ENCODE measurements at places on chromosomes 3 and 15.
A peak's percentile ranks its signal among the peaks of the same experiment; 100 is the strongest.

- no peak for DNase-seq
Measured at GRCh38 chr3:38088126-38089078, 48.5 kb downstream of the ACAA1 start.

DNA sequence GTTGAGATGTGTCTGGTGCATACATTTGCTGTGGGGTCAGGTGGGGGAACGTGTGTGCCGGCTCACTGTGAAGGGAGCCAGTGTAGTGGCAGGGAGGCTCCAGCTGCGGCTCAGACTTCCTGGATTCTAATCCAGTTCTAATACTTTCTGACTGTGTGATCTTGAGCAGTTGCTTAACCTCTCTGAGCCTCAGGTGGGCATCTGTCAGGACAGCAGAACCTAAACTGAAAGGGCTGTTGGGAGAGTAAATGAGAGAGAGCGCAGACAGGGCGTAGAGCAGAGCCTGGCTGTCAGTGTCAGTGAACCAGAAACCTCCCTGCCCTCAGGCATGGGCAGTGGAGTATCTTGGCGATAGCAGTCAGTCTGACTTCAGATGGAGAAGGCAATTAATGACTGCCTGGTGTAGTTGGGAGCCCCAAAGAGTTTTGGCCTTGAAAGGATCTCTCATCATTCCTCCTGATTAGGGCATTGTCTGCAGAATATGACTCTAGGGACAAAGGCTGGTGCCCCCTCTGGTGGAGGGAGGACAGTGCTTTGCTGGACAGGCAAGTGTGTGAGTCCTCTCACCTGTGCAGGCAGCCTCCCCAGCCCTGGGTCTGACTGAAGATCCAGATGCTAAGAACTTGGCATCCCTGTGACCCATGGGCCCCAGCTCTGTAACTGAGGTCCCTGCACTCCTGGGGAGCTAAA lies 9.6 kb downstream of the KBTBD13 start:
- no peak for DNase-seq

- peak; percentile 21 for DNase-seq
Measured at GRCh38 chr3:172276103-172276502, 172.2 kb downstream of the GHSR start.

- no peak for DNase-seq
Measured at GRCh38 chr15:47409600-47409999, 307.7 kb upstream of the SEMA6D start.

- DNase-seq: no peak
Measured at GRCh38 chr3:58049143-58049785, 41.0 kb downstream of the FLNB start.

GRCh38 chr3:179743913-179744312 lies 91.1 kb downstream of the USP13 start:
- DNase-seq: no peak

GRCh38 chr15:66617137-66618090 lies 51.6 kb upstream of the LCTL start:
- no peak for DNase-seq

GRCh38 chr3:57556459-57557084 lies 498 bp downstream of the PDE12 start:
- DNase-seq: peak; percentile 44

DNA sequence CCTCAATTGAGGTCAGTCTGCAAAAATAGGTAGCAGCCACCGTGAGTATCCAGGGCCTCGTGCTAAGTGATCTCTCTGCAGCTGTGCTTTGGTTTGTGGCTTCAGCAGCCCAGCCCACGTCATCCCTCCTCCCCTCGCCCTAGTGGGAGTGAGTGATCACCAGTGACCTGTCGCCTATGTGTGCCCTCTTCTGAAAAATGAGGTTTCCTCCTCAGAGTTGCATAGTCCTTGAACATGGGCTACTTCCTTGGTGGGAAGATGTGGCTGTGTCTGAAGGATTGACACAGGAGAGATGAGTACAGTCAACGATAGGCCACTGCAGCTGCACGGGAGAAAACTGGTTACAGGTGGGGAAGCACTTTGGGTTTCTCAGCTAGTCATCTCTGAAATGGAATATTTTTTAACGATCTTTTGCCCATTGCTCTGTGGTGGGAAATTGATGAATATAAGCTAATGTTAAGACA lies 144.8 kb upstream of the BHLHE40 start:
- DNase-seq: peak; percentile 78

DNA sequence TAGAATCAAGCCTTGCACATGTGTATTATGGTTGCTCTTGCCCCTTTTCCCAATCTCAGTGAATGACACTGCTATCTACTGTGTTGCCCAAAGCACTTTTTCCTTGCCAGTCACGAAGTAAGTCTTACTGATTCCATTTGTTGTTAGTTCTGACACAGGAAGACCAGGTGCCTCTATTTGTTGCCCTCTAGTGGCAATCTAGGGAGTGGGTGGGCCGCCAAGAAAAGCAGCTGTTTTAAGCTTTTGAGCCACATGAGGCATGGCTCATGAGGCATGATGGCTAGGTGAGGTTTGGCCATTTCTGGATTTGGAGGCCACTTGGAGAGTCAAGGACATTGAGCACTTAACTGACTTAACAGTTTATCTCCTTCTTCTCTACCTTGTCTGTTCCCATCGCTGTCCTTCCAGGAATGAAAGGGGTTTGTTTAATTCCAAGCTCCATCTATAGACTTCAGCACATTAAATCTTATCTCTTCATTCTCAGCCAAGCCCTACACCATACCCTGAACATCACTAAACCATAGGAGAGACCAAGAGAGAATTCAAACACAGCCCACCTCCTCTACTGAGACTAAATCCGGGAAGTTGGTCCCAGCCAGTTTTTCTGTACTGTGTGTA lies 103.1 kb downstream of the HCN4 start:
- DNase-seq: peak; percentile 56
